Activated T-helper 1 cell treated with anti-CD3 and anti-CD28 coated beads, Interleukin-12 subunit alpha, Interleukin-12 subunit beta, Interleukin-2, Interleukin-4 antibody, amounts not matched to agents 30 ng/mL and 10 ng/mL and 1 ng/mL, durations not matched to agents 14 hours and 24 hours and 36 hours (primary cell): ENCODE measurements at places on chromosomes 5 and 9. TPM values are rescaled to one million over a fixed set of nuclear protein-coding genes. Genes with fewer than 3 reads are reported as not detected.

DNA sequence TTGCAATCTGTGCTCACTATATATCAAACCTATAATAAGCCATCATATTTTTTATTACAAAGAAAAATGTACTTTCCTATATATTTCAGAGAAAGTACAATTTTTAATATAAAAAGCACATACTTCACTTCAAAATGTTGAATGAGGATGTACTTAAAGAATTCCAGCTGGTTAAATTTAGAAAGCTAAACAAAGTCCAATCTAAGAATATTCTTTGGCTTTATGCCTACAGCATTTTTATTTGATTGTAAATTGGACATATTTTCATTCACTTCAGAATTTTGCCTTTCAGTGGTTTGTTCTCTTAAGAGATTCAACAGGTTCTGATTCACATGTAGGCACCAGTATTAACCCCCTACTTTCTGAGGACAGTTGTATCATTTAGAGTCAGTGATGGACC lies 533.8 kb downstream of the CAAP1 start:
- DNase-seq = no peak

DNA sequence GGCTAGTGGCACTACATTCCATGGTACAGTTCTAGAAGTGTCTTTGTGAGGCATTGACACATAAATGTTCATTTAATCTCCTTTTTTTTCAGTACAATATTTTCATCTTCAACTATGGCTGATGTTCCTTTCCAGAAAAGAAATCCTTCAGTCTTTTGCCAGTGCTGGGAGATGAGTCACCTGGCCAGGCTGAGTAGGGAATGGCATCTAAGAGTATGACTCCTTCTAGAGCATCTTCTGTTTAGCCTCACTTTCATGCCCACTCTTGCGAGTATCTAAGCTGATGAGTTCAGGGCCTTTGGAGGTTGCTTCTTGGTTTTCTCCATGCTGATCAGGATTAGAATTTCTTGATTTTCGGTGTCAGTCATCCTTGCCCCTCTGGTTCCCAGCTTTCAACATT lies 124.4 kb downstream of the SLC28A3 start:
- no peaks in the 10 kb centered on the region for H3K36me3 ChIP-seq
- H3K27ac ChIP-seq = no peak overlapping the region
- H3K27me3 ChIP-seq = peaks cover 5% of the 10 kb centered on the region

DNA sequence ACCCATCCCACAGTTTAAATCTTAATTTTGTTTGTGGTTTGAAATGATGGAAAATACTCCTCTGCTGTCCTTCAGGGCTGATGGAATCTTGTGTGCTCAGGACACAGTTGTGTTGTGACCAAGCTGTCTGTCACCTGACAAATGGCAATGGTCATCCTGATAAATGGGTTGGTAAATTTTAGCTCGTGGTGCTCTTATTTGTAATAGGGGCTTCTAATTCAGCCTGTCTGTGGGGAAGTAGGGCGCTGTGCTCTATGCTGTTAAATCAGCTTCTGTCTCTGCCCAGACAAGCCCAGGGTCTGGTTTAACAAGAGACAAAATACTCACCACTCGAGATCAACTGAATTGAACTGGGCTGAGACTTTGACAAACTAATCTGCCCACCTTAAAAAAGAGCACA lies 4.5 kb downstream of the LRRTM2 start:
- H3K4me3 ChIP-seq = no peak overlapping the region
- H3K4me1 ChIP-seq = peaks cover 9% of the 10 kb centered on the region
- H3K36me3 ChIP-seq = no peaks in the 10 kb centered on the region
- no peak for DNase-seq
- H3K27me3 ChIP-seq = peaks cover 32% of the 10 kb centered on the region
- no peak overlapping the region for H3K27ac ChIP-seq

DNA sequence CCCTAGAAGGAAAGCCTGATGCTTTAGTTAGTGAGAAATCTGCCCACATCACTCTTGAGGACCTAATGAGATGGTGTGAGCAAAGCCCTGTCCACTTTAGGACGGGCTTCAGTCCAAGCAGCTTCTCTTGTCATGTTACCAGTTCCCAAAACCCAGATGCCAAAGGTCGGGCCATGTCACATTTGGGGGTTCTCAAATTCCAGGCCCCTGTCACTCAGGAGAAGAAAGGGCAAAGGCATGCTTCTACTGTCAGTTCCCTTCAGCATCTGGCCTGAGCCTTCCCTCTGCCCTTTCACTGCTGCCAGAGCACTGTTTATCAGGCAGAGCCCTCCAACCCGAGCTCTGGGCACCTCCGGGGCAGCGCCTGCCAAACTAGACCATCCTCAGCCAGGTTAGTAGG lies 556.0 kb downstream of the BNC2 start:
- H3K36me3 ChIP-seq = no peaks in the 10 kb centered on the region
- H3K27ac ChIP-seq = no peak overlapping the region
- H3K4me1 ChIP-seq = no peaks in the 10 kb centered on the region
- DNase-seq = no peak
- no peak overlapping the region for H3K4me3 ChIP-seq
- H3K27me3 ChIP-seq = no peaks in the 10 kb centered on the region

DNA sequence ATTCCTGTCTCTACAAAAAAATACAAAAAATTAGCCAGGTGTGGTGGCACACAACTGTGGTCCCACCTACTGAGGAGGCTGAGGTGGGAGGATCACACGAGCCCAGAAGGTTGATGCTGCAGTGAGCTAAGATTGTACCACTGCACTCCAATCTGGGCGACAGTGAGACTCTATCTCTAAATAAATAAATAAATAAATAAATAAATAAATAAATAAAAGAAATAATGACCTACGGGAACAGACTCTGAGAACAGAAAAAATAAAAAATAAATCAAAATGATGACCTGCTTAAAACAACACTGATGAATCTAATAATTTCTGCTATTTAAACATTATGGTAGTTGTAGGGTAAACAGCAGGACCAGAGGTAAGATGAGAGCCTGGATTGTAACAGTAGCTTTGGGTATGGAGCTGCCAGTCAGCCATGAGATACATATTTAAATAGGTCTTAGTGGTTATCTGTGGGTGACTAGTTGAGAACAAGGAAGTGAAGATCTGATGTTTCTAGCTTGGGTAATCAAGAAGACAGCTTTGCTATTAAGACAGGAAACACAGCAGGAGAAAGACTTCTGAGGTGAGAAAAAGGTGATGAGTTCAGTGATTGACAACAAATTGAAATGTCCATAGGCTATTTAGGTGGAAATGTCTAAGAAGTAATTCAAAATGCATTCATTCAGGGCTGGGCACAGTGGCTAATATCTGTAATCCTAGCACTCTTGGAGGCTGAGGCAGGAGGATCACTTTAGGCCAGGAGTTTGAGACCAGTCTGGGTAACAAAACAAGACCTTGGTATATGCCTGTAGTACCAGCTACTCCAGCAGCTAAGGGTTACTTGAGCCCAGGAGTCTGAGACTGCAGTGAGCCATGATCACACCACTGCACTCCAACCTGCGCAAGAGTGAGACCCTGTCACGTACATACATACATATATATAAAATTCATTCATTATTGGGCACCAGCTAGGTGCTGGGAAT lies 11.0 kb downstream of the RNF145 start:
- H3K4me3 ChIP-seq = no peak overlapping the region
- H3K4me1 ChIP-seq = peaks cover 60% of the 10 kb centered on the region
- peaks cover 48% of the 10 kb centered on the region for H3K36me3 ChIP-seq
- no peak for DNase-seq
- H3K27me3 ChIP-seq = no peaks in the 10 kb centered on the region

DNA sequence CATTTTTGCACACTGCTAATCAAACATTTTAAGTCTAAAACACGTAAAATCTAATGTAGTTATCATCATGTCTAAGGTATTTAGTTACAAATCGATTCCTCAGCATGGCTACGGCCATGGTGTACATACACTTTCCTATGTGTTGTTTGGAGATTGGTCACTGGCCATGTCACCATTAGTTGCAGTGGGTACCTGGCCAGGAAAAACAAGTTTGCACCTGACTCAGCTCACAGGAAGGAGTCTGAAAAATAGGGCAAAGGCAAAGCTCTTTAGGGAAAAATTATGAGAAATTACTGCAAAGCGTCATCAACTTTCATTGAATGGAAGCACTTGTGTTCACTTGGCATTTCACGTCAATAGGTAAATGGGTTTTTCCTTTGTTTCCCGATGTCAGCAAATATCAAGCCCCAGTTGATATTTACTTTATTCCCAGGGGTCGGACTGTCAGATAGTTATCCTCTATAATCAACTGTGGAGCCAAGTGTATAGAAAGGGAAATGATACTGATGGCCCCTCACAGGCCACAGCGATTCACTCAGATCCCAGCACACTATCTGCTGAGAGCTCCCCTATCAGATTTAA lies 626.0 kb upstream of the ADAMTS16 start:
- no peaks in the 10 kb centered on the region for H3K36me3 ChIP-seq
- no peaks in the 10 kb centered on the region for H3K4me1 ChIP-seq
- DNase-seq = no peak
- H3K4me3 ChIP-seq = no peak overlapping the region
- no peak overlapping the region for H3K27ac ChIP-seq

GRCh38 chr5:160702934-160703333 lies 149.1 kb downstream of the ATP10B start:
- no peak overlapping the region for H3K27ac ChIP-seq
- H3K36me3 ChIP-seq = no peaks in the 10 kb centered on the region
- no peaks in the 10 kb centered on the region for H3K4me1 ChIP-seq
- DNase-seq = no peak
- H3K4me3 ChIP-seq = no peak overlapping the region

DNA sequence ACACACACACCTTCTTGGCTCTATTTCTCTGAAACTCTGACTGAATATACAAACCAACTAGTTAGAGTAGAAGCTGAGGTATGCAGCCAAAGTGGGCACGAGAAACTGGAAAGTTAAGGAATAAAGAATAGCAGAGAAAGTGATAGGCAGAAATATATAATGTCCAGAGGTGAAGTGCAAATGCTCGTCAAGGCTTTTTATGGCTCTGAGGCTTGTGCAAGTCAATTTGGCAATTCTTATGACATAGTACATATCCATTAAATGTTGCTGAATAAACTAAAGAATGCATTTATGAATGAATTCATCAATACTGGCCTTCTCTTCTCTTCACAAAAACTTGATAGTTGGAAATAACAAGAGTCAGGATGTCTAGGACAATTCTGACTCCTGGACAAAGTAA lies 490.1 kb upstream of the DMAC1 start:
- DNase-seq = no peak
- H3K4me1 ChIP-seq = no peaks in the 10 kb centered on the region
- no peaks in the 10 kb centered on the region for H3K27me3 ChIP-seq
- no peak overlapping the region for H3K4me3 ChIP-seq

DNA sequence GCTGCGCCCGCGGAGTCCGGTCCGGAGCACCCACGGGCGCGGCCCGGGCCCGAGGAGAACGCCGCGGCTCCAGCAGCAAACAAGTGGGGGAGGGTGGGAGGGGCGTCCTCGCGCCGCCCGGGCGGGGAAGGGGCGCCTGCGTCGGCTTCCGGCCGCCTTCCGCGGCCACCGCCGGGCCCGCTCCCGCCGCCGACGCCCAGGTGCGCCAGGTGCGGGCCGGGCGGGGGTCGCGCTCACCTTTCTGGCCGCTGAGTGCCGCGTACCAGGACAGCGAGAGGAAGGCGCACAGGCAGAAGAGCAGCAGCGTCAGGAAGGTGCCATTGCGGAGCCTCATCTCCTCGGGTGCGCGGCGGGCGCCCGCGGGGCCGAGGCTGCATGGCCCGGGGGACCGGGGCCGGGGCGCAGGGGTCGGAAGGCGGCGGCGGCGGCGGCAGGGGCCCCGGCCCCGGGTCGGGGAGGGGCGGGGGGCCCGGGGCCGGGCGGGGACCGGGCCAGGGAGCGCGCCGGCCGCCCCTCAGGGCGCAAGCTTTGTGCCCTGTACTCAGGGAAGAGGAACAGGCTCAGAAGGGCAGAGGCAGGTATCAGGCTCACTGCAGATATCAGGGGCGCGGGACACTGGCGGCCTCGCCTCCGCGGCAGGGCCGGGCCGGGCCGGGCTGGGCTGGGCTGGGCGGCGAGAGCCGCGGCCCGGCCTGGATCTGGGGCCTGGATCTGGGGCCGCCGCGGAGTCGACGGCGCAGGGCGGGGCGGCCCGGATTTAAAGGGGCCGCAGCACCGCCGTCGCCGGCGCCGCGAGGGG lies at the start of gene MGAT4B:
TSS of gene MGAT4B (minus strand) at position 617 of the 799 bp plus-strand sequence. CDS start at position 334, 283 bp downstream.
- H3K27ac ChIP-seq = peak within 1 kb of the TSS; percentile 81
- peak; percentile 67 for DNase-seq
- H3K27me3 ChIP-seq = no peaks in the 10 kb centered on the region

DNA sequence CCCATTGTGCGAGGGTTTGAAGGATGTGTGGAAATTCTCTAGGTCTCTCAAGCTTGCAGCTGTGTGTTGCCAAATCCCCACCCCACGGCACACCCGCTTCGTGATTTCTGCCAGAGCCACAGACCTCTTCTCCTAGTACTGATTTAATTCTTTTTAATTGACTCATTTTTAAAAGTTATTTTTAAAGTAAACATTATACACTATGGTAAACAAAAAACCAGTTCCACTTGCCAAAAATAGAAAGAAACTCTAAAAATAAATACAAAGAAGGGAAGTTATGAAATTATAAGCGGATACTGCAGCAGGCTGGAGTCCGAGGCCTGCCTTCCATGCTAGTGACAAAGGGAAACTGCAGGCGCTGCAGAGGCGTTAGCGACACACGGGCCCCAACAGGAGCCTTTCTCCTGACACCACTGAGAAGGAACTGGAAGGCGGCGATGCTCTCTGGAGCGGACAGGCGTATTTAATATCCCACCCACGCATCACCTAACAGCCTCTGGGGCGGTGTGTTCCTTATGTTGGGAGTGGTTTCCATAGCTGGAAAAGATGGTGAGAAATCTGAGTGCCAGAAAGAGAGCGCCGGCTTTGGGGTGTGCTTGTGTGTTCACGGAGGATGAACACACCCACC lies 122.5 kb downstream of the COL23A1 start:
- no peak overlapping the region for H3K4me3 ChIP-seq
- no peaks in the 10 kb centered on the region for H3K27me3 ChIP-seq

DNA sequence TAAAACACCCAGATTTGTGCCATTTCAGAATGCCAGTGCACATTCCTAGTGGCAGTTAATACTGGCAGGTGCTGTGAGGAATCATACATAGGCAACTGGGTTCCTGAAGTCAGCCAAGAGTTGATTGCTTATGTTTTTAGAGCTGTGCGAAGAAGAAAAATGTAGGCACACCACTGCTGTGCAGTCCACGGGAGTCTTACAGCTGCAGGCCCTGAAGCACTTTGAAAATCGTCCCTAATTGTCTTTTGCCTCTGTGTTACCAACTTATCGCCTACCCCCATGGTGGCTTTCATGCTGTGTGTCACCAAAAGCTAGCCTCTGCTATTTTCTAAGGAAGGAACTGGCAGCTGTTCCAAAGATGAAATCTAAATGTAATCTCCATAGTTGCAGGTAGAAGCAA lies 263.9 kb downstream of the ARRDC3 start:
- H3K4me3 ChIP-seq = no peak overlapping the region
- DNase-seq = no peak

DNA sequence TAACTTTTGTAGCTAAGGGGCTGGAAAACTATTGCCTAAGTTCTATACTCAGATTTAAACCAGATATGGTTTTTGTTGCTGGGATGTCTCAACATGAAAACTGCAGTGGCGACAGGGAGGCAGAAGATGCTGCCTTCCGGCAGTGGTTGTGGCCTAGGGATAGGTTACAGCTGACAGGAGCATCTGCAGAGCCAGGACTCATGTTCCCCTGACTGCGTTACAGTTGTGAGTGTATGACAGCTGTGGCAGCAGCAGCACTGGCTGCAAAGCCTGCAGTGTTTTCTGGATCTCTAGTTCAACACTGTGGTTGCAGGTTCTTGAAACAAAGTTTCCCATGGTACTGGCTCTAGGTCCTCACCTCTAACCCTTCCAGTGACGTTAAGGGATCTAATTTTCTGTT lies 498.8 kb upstream of the CDH18 start:
- no peak overlapping the region for H3K27ac ChIP-seq
- no peaks in the 10 kb centered on the region for H3K36me3 ChIP-seq
- DNase-seq = no peak
- no peaks in the 10 kb centered on the region for H3K27me3 ChIP-seq
- H3K4me1 ChIP-seq = no peaks in the 10 kb centered on the region

Gene PTGDS
- 0.36 TPM in 1 of 2 replicates, not detected in the other for total RNA-seq

Gene LEAP2
- 3.9 and 4.9 TPM in 2 replicates for total RNA-seq

Gene PRSS3
- not detected in 2 replicates for total RNA-seq

Gene ZNF366
- total RNA-seq = not detected in 2 replicates

Gene GRM6
- total RNA-seq = not detected in 2 replicates

Gene FAXDC2
- not detected in 2 replicates for total RNA-seq
